MG63 (cell line): ENCODE measurements at places on chromosomes 1 and 21. TPM values are rescaled to one million over a fixed set of nuclear protein-coding genes. Genes with fewer than 3 reads are reported as not detected.

Gene CLCA1
- not detected in 2 replicates for total RNA-seq

Gene UHMK1
- 42.8 and 71.7 TPM in 2 replicates for total RNA-seq

Gene ETV3L
- not detected in 2 replicates for total RNA-seq

Gene TNFRSF8
- 0.82 TPM in 1 of 2 replicates, not detected in the other for total RNA-seq

Gene FCGR3A
- total RNA-seq: not detected in 2 replicates

Gene CD164L2
- total RNA-seq: not detected in 2 replicates

Gene RGS8
- not detected in 2 replicates for total RNA-seq

Gene TSNAX
- 26.8 and 34.5 TPM in 2 replicates for total RNA-seq

Gene LYPD8
- total RNA-seq: not detected in 2 replicates

Gene CLCN6
- total RNA-seq: 1.5 and 6.1 TPM in 2 replicates

Gene AQP10
- total RNA-seq: not detected in 2 replicates

Gene MRPL9
- 121 and 167 TPM in 2 replicates for total RNA-seq

Gene RERE
- total RNA-seq: 1.5 and 7.2 TPM in 2 replicates

Gene TARBP1
- total RNA-seq: 21.5 and 43.9 TPM in 2 replicates

Gene AMIGO1
- total RNA-seq: 0.20 and 1.3 TPM in 2 replicates

Gene VCAM1
- total RNA-seq: not detected in 2 replicates

Gene ATF3
- 0.99 and 7.4 TPM in 2 replicates for total RNA-seq
